ENCODE measurements at places on chromosomes 6 and 20. TPM values are rescaled to one million over a fixed set of nuclear protein-coding genes. Genes with fewer than 3 reads are reported as not detected.

The CST5 gene
- polyA plus RNA-seq, result not detected

The IP6K3 gene
- 32.6 TPM for polyA plus RNA-seq

DNA sequence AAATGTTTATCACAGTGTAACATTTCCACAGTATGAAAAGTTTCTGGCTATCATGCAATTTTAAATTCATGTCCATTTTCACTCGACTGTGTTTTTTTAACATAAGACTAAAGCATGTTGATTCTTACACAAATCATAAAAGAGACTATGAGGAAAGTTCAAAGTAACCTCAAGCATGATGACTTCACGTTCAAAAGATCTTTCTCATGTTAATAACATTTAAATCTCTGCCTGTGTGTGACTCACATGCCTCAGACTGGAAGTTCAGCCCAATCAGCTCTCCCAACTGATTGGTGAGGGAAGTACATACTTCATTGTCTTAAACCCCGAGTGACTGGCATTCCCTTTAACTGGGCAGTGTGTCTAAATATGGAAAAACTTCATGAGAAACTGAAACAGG, 37.4 kb downstream of the ATXN1 start:
- no peak for DNase-seq

DNA sequence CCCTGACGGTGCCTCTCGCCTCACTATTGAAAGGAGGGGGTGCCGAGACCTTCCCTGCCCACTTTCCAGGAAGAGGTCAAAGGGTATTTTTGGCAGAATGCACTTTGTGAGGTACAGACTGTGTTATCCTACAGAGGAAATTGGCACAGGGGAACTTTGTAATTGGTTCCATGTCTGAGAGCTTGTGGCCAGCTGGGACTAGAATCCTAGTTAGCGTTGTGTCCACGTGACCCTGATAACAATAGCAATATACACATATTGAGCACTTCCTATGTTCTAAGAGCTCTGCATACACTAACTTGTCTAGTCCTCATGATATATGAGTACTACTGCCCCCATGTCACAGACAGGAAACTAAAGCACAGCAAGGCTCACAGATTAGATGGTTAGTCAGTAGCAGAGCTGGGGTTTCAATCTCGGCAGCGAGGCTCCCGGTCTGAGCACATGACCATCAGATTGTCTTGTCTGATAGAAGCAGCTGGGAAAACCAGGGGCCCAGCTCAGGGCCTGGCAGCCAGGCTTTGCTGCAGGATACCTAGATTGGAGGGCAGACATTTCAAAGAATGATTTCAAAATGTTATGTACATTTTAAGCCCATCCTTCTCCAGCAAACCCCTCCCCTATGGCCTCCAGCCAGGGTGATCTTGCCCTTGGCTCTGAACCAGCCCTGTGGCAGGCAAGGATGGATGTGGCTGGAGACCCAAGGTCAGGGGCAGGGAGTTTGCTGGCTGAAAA, 1.4 kb downstream of the MAPK13 start:
- DNase-seq, result no peak

DNA sequence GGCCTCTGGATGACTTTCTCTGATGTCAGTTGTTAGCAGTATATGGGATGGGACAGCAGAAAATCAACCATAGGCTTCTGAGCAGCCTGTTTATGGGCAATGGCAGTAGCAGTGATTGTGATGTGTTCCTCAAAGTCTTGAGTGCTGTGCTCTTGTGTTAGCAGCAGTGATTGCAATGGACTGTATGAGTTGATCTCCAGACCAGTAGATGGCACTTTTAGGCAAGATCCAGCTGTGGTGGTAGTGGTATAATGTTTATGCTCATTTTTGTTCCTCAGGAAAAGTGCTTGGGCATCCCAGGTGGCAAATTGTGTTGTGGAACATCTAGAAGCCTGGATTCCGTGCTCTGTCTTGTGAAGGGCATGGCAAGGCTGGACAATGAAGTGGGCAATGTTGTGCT, 181.6 kb upstream of the SYNCRIP start:
- no peak for DNase-seq

- no peak for DNase-seq
These were observed 77.7 kb downstream of the GRM1 start for GRCh38 chr6:146106532-146106931.

- no peak for DNase-seq
These were observed 3.7 kb downstream of the FBXO5 start for GRCh38 chr6:152979116-152979515.

DNA sequence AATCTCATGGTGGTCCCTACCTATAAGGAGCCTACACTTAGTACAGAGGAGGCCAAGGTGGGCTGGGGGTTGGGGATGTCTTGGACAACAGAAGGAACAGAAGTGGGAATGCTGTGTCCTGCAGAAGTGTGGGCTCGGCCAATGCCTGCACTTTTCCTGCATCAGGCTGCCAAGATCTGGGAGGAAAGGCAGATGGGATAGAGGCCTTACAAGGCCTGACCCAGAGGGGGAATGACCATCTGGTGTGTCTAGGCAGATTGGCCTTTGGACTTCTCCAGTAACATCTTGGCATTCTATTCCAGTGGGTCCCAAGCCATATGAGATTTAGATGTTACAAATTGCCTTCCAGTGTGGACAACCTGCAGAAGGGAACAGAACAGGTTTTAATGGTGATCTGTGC, 124.7 kb upstream of the GPR6 start:
- no peak for DNase-seq

- no peak for DNase-seq
These were observed 38.7 kb downstream of the RGS17 start for GRCh38 chr6:153092082-153093013.
